ENCODE measurements at places on chromosomes 11 and 22.

GRCh38 chr11:21825127-21825526, 367.8 kb upstream of the ANO5 start:
- DNase-seq: no peak

- DNase-seq: no peak
Measured at GRCh38 chr11:74730571-74731260, 510 bp downstream of the CHRDL2 start.

DNA sequence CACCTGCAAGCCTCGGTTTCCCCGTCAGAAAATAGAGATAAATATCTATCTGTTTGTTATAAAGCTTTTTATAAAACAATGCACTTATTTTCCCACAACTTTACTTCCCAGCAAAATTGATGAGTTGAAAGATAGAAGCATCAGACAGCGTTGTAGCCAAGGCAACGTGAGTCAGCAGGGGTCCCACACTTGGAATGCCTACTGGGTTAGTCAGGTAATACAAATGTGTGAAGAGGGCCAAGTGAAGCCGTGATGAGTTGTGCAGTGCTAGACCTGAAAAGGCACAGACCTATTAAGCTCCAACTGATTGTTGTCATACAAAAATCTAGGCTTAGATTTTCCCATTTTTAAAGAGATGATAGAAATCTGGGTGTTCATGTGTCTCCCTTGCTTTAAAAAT, 118.7 kb downstream of the PGR start:
- no peak for DNase-seq

DNA sequence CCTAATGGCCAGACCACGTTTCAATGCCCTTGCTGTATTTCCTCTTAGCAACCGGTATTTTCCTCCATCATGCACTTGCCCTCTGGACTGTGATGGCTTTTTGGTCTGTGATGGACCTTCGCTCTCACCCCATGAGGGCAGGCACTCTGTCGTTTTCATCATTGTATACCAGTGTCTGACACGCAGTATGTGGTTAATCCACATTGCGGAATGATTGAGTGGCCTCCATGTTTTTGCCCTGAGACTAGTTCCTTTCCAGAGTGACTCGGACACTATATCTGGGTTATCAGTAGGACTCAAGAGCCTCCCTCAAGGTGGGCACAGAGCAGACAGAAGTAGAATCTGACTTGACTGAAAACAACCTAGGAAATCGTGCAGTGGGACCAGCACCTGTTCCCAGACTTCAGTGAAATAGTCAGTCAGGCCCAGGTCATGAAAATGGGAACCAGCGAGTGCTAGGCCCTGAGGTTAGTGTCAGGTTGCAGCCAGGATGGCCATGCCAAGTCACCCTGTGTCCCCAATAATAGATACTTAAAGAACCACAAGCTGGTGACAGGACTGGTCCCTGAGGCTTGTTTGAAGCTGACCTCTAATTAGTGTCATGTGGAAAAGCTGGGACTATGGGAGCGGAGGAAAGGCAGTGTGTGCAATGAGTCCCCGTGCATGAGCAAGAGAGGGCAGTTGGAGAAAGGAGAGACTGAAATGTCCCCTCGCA, 464.7 kb downstream of the INSC start:
- no peak for DNase-seq

All from nucleus accumbens (tissue), 56 donors.